ENCODE measurements at places on chromosomes 12 and 14.

DNA sequence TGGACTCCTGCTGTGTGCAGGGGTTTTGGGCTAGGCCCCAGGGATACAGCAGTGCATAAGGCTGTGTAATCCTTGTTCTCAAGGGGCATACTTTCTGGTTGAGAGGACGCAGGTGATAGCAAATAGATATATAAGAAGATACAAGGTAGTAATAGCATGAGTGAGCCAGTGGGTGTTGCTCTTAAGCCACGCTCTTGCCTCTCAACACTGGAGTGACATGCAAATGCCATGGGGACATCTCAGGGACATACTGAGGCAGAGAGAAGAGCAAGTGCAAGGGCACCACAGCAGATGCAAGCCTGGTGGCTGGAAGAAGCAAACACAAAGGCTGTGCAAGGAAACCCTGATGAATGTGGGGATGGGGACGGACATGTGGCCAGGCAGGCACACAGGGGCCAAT is 223.3 kb downstream of the CHST11 start:
- DNase-seq: no peak

DNA sequence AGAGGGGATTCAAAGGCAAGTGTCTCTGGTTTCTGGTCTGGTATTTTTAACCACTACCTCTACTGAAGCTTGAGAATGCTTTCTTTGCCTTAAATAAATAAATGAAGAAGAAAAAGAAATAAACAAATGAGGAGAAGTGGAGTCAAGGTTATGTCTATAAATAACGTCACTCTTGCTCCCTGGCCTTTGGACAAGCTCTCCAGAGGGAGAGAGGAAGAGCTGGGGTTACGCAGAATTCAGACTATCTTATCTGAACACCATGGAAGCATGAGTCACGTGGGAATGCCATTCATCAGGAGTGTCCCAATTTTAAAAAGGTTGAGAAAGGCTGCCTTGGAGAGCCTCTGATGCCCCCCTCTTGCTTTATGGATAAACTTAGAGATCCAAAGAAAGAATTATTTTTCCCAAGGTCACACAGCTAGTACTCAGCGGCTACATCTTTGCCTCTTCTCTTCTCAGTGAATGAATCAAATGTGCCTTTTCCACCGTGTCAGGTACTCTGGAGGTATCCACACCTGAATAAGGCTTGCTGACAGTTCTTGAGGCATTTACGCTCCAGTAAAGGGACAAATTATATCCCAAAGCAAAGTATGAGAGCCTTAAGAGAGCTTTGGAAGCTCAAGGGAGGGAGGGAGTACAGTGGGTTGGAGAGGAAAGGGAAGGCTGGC is 12.9 kb upstream of the MSI1 start:
- no peak for DNase-seq

DNA sequence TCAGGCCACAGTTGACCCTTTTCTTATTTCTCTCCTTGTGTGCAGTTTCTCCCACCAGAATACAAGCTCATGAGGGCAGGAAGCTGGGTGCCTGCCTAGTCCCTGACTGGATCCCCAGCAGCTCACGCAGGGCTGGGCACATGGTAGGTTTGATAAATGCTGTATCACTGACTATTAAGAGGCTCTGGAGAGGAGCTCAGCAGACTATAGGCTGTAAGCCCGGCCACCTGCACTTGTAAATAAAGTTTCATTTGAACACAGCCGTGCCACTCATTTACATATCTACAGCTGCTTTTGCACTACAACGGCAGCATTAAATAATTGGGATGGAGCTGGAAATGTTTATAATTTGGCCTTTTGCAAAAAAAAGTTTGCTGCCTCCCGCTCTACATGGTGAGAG is 32.0 kb downstream of the CHGA start:
- no peak for DNase-seq

DNA sequence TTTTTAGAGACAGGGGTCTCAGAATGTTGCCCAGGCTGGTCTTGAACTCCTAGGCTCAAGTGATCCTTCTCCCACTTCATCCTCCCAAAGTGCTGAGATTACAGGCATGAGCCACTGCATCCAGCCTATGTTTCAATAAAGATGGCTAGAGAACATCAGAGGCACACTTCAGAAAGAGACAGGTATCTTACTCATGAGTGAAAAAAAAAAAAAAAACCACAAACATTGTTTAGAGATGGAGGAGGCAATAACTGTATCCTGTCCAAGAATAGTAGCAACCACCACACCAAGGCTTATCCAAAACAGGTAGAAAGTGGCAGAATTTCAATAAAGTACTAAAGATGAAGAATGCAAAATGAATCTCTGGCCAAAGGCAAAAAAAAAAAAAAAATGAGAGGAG is 30.3 kb downstream of the EEA1 start:
- no peak for DNase-seq

GRCh38 chr14:99671235-99672224 is 12.6 kb upstream of the CYP46A1 start:
- DNase-seq: no peak

GRCh38 chr14:103724116-103724515 is 8.5 kb downstream of the ZFYVE21 start:
- no peak for DNase-seq

- no peak for DNase-seq
These were observed 47.4 kb downstream of the SMIM41 start for GRCh38 chr12:52126605-52127578.

GRCh38 chr14:51730684-51731083 is 79.0 kb downstream of the FRMD6 start:
- DNase-seq: no peak

- no peak for DNase-seq
These were observed 82.2 kb upstream of the GPR68 start for GRCh38 chr14:91326514-91327249.

DNA sequence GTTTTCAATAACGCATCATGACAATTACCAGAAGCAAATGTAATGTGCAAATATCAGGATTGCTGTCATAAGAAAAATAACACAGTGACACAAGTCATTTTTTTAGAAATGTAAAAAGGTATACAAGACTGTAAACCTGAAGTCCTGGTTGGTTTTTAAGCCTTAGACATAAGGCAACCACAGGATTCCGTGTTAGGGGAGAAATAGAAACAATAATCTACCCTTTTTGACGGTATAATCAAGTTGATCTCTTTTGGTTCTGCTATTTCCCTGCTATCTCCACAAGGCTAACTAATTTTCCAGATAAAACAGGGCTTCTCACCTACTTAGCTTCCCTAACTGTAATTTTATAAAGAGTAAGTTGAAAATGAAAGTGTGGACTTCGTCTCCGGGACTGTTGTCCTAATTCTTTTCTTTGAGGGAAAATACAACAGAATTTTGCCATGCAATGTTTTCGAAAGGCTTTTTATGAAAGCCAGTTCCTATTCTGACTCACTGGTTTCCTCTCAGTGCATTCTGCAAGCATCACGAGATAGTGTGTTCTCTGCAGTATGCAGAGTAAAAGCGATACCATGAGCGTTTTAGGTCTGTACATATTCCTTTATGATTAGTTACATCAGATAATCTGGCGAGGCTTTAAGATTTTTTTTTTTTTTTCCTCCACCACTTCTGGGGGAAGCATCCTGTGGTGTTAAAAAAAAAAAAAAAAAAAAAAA is 10.6 kb downstream of the MYO1H start:
- peak; percentile 35 for DNase-seq

DNA sequence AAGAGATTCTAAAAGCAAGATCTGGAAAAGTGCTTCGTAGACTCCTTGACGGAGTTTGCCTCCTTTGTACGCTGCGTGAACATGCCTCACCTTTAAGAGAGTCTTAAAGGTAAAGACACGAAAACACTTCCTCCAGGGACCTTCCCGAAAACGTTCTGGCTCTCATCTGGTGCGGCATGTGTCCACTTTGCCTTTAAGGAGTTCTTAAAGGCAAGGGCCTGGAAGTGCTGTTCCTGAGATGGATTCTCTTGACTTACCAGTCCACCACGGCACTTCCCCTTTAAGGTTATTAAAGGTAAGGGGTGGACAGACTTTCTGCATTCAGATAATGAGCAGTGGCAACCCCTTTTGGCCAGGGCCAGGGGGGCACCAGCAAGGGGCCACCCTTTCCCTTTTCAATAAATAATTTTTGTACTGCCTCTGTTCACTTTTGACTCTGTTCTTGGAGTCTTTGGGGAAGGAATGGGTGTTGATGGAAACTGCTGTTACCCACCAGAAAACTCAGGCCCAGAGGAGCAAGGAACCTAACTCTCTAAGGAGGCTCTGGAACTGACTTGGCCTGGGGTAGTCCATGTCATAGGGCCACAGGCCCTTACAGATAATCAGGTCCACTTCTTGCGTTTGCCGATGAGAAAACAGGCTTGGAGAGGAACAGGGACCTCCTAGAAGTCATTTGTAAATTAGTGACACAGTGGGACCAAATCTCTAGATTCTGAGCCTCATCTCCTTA is 4.4 kb downstream of the REM2 start:
- peak; percentile 21 for DNase-seq

DNA sequence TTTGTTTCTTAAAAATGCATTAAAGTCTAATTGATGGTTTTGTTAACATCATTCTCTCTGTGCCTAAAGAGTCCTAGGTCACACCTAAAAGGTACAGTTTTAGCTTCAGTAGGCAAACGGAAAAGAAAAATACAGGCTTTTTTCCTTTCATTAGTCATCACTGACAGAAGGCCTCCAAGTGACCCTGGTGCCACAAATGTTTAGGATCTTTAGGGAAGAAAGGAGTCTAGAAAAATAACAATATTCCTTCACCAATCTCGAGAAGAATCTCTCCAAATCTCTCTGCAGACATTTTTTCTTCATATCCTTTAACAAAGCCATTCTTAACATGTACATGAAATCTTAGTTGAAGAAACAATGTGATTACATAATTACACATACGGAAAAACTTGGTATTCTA is 2.0 kb downstream of the DENND5B start:
- no peak for DNase-seq

DNA sequence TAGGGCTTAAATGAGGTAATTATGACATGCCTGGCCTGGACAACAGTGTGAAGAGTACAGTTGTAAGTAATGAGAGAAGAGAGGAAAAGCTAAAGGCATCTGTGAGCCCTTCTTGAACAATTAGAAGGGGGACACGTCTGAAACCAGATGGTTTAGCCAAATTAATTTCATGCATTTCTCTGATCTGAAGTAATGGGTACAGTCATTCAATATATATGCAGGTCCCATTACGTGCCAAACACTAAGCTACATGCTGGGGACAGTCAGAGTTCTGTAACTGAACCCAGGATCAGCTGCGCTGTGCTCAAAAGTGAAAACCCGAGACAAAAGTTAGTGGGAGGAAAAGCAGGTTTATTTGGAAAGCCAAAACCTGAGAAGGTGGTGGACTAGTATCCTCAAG is 207.2 kb upstream of the TMTC1 start:
- DNase-seq: no peak

GRCh38 chr12:13176256-13176655 is 20.3 kb upstream of the EMP1 start:
- no peak for DNase-seq

DNA sequence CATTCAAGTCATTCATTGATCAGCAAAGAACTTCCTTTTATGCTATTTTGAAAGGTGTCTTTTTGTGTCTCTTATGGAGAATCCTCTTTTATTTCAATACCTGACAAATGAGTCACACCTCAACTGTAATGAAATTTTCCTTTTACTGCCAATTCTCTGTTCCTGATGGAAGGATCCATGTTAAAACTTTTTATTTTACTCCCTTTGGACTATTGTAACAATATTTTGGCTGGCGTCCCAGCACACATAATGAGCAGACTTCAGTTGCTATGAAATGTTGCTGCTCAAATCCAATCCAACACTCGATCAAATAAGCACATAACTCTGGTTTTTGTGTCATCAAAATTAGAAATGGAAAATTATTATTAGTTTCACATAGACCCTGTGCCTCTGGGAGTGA is 21.9 kb upstream of the SLC15A5 start:
- DNase-seq: no peak

- no peak for DNase-seq
These were observed 29.7 kb downstream of the RAD9B start for GRCh38 chr12:110531741-110532333.

DNA sequence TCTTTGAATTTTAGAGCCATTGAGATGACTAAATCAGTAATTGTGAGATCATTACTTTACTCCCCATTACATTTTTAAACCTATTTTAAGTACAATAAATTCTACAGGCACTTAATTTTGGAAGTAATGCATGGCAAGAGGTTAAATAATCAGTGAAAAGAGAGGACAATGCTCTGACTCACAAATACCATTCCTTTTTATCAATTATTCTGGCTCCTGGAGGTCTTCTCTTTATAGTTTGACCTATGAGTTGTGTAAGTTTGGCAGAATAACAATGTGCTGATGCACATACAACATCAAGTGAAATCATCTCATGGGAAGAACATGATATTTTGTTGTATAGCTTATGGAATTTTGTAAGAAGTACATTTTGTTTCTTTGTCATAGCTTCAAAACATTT is 166.7 kb downstream of the TMTC3 start:
- DNase-seq: no peak

- peak; percentile 40 for DNase-seq
These were observed 10.3 kb downstream of the EXOC3L4 start for GRCh38 chr14:103104654-103105452.

- DNase-seq: no peak
These were observed 111.3 kb upstream of the SLC16A7 start for GRCh38 chr12:59484575-59484974.

- no peak for DNase-seq
These were observed 27.7 kb downstream of the WBP11 start for GRCh38 chr12:14775636-14775980.

GRCh38 chr12:97162173-97162572 is 255.1 kb downstream of the NEDD1 start:
- DNase-seq: no peak

GRCh38 chr12:106048676-106049075 is 90.1 kb downstream of the NUAK1 start:
- DNase-seq: no peak

DNA sequence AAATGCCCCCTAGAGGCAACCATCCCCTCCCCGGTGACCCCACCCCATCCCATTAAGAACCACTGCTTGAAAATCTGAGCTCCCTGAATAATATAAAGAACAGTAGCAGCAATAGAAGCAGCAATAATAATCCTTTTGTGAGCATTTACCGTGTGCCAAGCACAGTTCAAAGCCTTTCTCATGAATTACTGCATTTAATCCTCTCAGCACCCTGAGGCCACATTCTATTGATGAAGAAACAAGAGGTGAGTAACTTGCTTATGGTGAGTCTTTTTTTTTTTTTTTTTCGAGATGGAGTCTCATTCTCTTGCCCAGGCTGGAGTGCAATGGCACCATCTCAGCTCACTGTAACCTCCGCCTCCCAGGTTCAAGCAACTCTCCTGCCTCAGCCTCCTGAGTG is 65.0 kb downstream of the KCNK10 start:
- DNase-seq: peak; percentile 50

GRCh38 chr12:24898606-24899005 is 50.3 kb downstream of the BCAT1 start:
- DNase-seq: no peak

DNA sequence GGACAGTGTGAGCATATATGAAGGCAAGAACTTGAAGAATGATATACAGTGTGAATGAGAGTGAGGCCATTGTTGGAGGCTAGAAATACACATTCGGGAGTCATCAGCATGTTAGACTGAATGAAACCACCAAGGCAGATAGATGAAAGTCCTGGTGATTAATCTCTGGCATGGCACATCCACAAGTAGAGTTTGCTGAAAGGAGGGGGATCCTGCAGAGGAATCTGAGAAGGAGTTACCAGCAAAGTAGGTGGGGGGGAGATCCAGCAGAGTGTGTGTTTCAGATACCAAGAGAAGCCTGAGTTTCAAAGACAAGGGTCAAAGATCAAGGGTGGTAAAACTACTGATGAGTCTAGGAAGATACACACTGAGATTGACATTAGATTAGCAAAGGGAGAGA is 426.7 kb upstream of the DCN start:
- no peak for DNase-seq

GRCh38 chr14:57769863-57770523 is 95.9 kb downstream of the SLC35F4 start:
- no peak for DNase-seq
